ENCODE measurements at places on chromosomes 2 and 18.

- DNase-seq: no peak
These were observed 122.5 kb upstream of the WDR75 start for GRCh38 chr2:189318761-189319160.

GRCh38 chr2:200575957-200576356, 9.9 kb upstream of the AOX1 start:
- no peak for DNase-seq

GRCh38 chr2:128032092-128032491, 4.2 kb upstream of the SAP130 start:
- DNase-seq: no peak

- no peak for DNase-seq
These were observed 189.9 kb upstream of the DCC start for GRCh38 chr18:52150050-52150449.

DNA sequence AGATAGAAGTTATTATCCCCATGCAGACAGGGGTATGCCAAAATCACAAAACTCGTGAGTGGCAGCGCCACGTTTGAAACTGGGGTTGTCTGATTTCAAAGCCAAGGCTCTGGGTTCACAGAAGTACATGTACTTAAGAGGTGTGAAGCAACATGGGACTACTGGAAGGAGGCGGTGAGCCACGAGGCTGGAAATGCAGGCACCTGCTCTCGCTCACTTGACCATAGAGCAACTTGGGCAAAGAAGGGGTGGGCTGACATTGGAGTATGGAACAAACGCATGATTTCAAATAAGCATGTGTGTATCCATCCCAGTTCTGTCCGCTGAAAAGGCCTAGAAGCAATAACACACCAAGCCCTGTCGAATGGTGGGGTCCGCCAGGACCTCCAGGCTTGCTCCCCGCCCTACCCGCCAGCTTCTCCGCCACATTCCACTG, 593 bp upstream of the ACTR2 start:
- no peak for DNase-seq

DNA sequence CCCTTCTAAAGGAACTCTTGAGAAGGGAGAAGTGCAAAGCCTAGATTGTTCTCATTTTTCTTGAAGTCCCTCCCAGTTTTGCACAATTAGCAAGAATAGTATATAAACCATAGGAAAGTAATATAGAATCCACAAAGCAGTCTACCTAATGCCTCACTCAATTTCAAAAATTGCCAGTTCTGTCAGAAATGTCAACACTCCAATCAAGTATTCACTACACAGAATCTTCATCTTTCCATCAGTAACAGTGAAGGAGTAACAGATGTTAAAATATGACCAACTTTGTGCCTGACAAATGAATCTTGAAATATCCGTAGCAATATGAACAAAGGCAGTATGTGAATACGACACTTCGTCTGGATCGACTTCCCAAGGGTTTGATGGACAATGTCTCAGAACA, 56.3 kb downstream of the RBMS1 start:
- no peak for DNase-seq

GRCh38 chr2:145655165-145655765, 1135.3 kb upstream of the ZEB2 start:
- no peak for DNase-seq

- DNase-seq: no peak
These were observed 117.0 kb upstream of the CYP1B1 start for GRCh38 chr2:38192976-38193375.

DNA sequence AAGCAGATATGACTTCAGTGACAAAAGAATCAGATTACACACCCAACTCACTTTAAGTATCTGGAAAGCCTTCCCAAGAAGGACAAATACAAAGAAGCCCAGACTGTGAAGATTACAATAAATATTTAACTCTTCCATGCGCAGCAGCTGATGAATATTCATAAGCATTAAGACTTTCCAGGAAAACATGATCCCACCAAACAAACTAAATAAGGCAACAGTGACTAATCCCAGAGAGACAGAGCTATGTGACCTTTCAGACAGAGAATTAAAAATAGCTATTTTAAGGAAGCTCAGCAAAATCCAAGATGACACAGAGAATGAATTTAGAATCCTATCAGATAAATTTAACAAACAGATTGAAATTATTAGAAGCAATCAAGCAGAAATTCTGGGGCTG, 108.2 kb upstream of the UBE2E3 start:
- no peak for DNase-seq

- no peak for DNase-seq
These were observed 318.1 kb upstream of the HS6ST1 start for GRCh38 chr2:128636802-128637147.

DNA sequence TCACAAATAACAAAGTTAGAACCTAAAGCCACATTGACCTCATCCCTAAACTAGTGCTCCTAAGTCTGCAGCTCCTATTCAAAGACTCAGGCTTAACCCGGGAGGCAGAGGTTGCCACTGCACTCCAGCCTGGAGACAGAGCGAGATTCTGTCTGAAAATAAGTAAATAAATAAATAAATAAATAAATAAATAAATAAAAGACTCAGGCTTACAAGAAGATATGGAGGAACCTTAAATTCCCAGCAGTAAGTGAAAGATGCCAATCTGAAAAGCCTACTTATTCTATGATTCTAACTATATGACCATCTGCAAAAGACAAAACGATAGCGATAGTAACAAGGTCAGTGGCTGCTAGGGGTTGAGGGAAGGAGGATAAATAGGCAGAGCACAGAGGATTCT, 101.7 kb downstream of the DDX1 start:
- no peak for DNase-seq

- no peak for DNase-seq
These were observed 105.6 kb downstream of the TSHZ1 start for GRCh38 chr18:75316223-75316622.

- DNase-seq: no peak
These were observed 7.6 kb downstream of the NFU1 start for GRCh38 chr2:69429491-69430183.

- DNase-seq: no peak
These were observed 54.8 kb downstream of the KCNS3 start for GRCh38 chr2:17933256-17933655.

- no peak for DNase-seq
These were observed 21.8 kb downstream of the FZD5 start for GRCh38 chr2:207747653-207748560.

GRCh38 chr2:147030966-147031720, 813.7 kb upstream of the ACVR2A start:
- DNase-seq: no peak

DNA sequence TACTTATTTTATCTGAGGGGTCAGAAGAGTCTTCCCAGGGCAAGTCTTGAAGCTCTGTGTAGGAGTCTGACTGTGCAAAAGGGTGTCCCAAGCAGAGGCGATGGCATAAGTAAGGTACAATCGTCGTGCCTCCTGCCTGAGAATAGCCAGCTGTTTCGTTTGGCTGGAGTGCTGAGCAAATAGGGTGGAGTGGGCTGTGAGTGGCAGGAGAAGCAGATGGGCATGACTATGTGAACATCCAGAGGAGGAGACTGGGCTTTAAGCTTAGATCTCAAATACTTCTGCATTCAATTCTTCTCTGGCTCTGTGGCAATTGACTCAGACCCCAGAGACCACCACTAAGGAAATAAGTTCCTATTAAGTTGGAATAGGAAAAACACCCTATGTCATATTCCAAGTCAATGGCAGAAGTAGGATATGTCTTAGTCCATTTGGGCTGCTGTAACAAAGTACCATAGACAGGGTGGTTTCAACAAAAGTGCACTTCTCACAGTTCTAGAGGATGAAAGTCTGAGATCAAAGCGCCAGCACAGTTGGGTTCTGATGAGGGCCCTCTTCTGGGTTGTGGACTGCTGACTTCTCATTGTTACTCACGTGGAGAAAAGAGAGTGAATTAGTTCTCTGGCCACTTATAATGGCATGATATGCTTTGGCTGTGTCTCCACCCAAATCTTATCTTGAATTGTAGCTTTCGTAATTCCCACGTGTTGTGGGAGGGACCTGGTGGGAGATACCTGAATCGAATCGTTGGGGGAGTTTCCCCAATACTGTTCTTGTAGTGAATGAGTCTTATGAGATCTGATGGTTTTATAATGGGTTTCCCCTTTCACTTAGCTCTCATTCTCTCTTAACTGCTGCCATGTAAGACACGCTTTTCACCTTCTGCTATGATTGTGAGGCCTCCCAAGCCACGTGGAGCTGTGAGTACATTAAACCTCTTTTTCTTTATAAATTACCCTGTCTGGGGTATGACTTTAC, 120.2 kb downstream of the LPIN1 start:
- DNase-seq: no peak

DNA sequence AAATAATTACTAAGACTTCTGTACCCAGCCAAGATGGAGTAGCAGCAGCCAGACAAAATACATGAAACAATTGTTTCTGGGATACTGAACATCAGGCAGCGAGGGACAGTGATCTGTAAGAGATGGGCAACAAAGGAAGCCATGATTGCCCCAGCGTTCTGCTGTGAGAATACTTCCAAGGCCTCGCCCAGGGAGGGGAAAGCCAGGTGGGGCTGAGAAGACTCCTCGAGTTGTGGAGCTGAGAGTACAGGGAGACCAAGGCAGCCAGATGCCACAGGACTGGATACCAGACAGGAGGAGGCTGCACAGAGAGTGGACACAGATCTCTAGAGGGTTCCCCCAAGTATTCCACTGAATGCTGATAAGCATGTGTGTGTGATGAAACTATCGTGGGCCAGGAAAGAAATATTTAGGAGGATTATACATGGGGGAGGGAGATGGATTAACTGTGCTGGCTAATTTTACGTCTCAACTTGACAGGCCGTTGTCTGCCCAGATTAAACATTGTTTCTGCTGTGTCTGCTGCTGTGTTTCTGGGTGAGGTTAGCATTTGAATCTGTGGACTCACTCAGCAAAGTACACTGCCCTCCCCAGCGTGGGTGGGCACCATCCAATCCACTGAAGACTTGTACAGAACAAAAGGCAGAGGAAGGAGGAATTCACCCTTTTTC, 10.2 kb upstream of the LIMS2 start:
- no peak for DNase-seq

GRCh38 chr2:145769011-145769716, 1249.2 kb upstream of the ZEB2 start:
- no peak for DNase-seq

GRCh38 chr2:172826522-172826921, 90.9 kb downstream of the RAPGEF4 start:
- DNase-seq: no peak

DNA sequence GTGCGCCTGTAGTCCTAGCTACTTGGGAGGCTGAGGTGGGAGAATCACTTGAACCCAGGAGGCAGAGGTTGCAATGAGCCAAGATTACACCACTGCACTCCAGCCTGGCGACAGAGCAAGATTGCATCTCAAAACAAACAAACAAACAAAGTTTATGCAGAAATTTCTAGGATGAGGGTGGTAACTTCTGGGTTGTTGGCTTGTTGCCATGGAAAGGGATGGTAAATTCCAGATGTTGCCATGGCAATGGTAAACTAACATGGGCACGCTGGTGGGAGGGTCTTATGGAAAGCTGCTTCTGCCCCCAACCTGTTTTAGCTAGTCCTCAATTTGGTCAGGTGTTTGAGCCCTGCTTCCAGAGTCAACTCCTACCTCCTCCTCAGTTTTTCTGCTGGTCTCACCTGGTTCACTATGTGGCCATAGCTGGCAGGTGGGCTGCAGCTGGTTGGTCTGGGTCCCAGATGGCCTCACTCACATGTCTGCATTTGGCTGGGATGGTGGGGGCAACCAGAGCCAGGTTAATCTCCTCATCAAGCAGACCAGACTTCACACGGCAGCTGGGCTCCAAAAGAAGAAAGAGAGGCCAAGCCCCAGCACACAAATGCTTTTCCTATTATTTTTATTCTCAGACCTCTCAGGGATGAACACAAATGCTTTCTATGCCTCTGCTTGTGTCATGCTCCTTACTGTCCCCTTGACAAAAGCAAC, 26.6 kb upstream of the TEX44 start:
- DNase-seq: no peak

- DNase-seq: no peak
These were observed 9.4 kb upstream of the ITGB6 start for GRCh38 chr2:160209516-160209856.

DNA sequence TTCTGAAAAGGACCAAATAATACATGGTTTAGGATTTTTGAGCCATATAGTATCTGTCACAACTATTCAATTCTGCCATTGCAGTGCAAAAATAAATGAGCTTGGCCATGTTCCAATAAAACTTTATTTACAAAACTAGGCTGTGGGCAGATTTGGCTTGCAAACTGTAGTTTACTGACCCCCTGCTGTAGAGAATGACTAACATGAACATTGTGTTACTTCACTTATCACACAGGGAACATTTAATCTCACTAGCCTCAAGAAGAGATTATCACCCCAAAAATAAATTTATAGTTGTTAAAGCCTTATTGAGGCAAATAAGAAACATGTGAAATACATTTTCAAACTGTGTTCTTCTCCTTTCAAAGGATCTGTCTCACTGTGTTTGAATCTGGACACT, 766.2 kb downstream of the MBD2 start:
- no peak for DNase-seq

GRCh38 chr2:64393383-64394010, 60.5 kb upstream of the LGALSL start:
- no peak for DNase-seq

GRCh38 chr18:36977121-36977520, 148.2 kb downstream of the KIAA1328 start:
- no peak for DNase-seq

DNA sequence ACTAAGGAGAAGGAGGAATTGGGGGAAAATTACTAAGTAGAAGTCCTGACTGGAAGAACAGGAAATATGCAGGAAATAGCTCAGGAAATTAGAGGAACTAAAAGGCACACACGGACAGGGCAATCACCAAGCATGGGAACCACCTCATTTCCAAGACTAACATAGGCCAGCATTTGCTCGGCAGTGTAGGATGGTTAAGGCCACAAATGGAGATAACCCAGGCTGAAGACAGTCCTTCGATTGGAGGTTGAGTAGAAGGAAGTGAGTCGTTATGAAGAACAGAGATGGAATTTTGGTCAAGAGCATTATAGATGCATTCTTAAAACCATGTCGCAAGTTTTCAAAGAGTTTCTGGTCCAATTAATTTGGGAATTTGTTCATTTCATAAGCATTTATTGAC, 401.4 kb downstream of the ALK start:
- DNase-seq: no peak

GRCh38 chr2:155301221-155301620, 602.7 kb downstream of the KCNJ3 start:
- no peak for DNase-seq

GRCh38 chr2:43718530-43719124, 42.4 kb upstream of the C1GALT1C1L start:
- no peak for DNase-seq

Data from activated naive CD4-positive, alpha-beta T cell treated with anti-CD3 and anti-CD28 coated beads, Interleukin-2, amount 50 U/mL, for 72 hours (primary cell).